ENCODE measurements at places on chromosomes 2 and 18.

DNA sequence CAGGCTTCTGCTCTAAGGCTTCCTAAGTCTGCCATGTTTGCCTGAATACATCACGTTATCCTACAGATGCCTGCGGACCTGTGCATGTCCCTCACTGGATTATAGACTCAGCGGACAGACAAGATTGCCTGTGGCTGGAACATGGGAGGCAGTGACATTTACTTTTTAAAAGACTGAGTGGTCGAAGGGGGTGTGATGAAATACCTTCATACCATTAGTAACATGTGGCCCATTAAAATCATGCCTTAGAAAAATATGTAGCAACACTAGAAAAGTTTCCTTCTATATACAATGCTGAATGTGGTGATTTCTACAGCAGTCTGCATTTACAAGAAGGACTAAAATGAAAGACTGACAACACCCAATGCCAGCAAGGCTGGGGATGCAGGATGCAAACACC is 154.4 kb downstream of the ASB1 start:
- no peak for DNase-seq

DNA sequence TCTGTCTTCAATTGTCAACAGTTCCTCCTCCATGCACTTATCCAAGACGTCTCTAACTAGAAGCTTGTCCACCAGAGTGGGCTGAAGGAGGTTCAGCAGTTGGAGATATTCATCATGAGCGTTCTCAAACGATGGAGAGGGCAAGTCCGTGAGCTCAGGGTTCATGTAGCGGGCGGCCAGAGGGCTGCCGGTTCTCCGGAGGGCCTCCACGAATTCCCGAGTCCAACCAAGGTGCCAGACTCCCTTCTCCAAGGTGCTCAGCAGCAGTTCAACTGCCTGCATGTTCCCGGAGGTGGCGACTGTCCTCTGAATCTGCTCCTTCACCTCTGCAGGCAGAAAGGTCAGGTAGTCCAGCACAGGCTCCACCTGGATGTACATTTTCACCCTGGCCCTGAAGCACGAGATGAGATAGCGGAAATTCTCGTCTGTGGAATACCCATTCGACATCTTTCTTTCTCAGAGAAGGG is 590 bp downstream of the IFIH1 start:
- no peak for DNase-seq

- DNase-seq: no peak
Observed at GRCh38 chr2:74952575-74952974, 5.9 kb upstream of the POLE4 start.

GRCh38 chr2:128755695-128756364 is 437.2 kb upstream of the HS6ST1 start:
- no peak for DNase-seq

DNA sequence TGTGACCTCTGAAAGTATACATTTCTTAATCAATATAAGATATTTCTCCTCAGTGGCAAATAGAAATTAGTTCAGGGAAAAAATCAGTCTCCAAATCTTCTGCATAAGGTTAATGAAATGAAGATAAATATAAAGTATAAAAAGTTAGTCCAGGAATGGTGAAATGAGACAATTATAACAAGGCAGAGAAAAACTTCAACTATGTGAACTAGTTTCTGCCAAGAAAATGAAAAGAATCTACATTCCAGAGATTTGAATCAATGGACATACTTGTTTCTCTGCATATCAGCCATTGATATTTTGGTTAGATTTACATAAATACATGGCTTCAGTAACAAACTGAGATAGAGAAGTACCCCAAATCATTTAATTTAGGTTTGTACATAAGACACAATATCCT is 249.0 kb downstream of the EXOC6B start:
- no peak for DNase-seq

- no peak for DNase-seq
Observed at GRCh38 chr2:217837530-217837929, 165.3 kb downstream of the TNS1 start.

GRCh38 chr2:157897106-157897971 is 21.2 kb upstream of the ACVR1 start:
- no peak for DNase-seq

- no peak for DNase-seq
Observed at GRCh38 chr2:26480566-26481423, 2.9 kb upstream of the OTOF start.

DNA sequence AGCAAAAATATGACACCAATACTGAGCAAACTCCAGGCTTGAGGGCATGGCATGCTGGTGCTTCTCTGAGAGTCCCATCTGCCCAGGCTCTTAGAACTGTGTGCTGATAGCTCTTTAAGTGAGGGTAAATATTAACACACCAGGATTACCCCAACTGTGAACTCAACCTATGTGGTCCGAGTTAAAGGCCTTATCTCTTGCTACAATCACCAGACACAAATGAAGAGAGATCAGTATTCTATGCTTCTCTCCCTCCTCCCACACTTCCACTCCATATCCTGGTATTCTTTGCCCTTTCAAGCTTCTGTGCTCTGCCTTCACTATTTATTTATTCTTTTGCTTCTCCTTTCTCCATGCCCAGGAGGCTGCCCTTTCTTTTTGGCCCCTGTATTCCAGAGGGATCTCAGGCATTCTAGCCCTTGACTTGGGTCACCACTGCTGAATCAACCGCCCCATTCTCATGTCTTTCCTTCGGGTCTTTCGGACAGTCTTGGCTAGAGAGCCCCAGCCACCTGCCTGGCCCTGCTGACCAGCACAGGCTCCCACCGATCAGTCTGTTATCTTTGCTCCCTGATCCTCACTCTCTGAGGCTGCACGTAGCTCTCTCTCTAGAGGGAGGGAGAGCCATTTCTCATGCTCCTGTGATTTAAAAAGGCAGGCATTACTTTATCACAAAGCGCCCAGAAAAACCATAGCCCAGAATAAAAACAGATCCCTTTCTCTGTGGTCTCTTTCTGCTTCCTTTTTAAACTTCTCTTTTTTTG is 17.2 kb upstream of the HK2 start:
- DNase-seq: no peak

DNA sequence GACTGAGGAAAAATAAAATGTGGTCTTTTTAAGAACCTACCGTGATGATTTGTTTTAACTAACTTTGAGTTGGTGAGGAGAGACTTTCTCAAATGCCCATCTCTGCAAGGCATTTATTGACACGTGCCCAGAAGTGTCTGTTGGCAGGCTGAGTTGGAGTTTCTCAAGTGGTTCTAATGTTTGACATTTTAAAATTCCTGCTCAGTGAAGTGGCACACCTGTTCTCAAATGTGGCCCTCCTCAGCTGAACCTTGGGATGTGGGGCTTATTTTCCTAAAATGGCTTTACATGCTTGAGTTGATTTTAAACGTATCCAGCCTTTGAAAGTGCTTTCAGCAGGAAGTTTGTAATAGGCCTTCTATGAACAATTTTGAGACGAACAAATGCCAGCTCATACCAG is 876 bp upstream of the CAVIN2 start:
- DNase-seq: no peak

Data from HCT116 (cell line).